Kasumi-1 (cell line): ENCODE measurements at places on chromosomes 16 and 17.
A peak's percentile ranks its signal among the peaks of the same experiment; 100 is the strongest.

GRCh38 chr16:85678821-85679220 lies 9.9 kb downstream of the GINS2 start:
- DNase-seq = no peak

- DNase-seq = no peak
Measured at GRCh38 chr17:13776027-13776551, 174.4 kb upstream of the HS3ST3A1 start.

- peak; percentile 29 for DNase-seq
Measured at GRCh38 chr17:50863221-50863843, 2.8 kb downstream of the TOB1 start.

DNA sequence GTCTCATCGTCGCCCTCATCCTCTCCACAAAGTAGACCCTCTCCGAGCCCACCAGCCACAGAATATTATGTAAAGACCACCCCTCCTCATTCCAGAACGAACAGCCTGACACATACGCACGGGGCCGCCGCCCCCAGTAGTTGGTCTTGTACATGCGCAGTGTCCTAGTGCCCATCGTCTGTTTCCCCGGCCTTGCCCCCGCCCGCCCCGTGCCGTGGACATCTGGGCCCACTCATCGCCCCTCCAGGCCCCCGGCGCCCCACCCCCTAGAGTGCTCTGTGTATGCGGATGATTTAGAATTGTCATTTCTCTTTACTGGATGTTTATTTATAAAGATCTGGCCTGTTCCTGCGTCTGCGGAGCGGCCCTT lies 475 bp upstream of the AMDHD2 start:
- DNase-seq = no peak

DNA sequence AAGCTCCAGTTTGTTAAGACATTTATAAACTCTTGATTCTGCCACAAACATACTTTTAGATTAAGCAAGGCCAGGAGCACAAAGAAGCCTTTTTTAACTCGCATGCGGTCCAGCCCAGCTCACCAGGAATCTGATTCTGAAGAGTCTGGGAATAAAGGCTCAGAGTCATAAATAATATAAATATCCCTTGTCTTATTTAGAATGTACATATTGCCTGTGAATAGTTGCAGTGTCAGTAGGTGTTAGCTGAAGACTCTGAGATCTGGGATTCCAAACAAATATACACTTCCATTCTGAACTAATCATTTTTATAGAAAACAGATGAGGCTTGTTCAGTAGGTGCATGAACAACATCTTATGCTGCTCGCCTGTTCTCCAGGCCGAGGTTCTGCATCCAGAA lies 59.1 kb upstream of the ELAC2 start:
- no peak for DNase-seq

GRCh38 chr16:64745258-64745930 lies 376.5 kb downstream of the CDH11 start:
- no peak for DNase-seq

DNA sequence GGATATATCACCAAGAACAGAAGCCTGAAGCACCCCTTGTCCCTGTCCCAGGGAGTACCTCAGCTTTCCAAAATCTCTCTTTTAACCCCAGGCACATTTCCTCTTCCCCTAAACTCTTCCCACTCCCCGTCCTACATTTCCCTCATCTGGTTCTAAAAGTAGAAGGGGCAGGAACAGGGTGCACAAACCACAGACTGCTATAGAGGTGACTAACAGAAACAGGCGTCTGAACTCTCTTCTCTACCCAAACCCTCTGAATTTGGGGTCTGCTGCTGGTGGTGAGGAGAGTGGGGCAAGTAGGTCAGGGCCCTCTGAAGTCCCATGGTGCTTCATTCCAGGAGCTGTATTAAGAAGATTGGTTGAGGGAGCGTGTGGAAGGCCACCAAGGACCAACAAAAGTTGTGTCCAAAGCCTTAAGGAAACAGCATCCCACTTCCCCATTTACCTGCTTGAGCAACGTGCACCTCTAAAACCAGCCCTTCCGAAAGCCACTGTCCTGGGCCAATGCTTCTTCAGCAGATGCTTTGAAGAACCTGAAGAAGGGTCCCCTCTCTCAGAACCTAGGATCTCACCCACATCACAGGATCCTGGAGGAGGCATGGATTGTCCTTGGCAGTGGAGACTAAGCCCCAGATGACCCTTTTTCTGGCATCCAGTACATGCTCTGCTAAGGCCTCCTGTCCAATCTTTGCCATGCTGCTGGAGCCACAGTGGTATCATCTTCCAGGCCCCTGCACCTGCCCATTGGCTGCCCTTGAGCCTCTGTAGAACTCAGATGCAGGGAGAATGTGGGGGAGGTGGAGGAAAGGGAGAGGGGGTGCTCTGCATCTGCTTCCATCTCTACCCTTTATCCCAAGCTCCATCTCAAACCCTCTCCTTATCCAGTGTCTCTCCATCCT lies 5.7 kb upstream of the NR1D1 start:
- DNase-seq = no peak

DNA sequence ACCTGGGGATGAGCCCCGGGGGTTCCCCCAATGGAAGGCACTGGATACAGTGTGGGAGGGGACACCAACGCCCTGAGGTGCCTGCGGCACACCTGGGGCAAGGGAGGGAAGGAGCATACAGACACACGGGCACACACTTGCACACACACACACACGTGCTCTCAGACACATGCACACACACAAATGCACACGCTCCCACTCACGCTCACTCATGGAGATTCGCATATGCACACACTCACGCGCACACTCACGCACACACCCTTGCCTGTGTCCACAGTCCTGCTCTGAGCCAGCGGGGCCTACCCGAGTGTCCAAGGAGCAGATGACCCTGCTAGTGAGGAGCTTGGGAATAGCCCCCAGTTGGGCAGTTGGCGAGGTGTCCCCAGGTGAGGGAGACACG lies 16.7 kb upstream of the PVALEF start:
- DNase-seq = no peak

DNA sequence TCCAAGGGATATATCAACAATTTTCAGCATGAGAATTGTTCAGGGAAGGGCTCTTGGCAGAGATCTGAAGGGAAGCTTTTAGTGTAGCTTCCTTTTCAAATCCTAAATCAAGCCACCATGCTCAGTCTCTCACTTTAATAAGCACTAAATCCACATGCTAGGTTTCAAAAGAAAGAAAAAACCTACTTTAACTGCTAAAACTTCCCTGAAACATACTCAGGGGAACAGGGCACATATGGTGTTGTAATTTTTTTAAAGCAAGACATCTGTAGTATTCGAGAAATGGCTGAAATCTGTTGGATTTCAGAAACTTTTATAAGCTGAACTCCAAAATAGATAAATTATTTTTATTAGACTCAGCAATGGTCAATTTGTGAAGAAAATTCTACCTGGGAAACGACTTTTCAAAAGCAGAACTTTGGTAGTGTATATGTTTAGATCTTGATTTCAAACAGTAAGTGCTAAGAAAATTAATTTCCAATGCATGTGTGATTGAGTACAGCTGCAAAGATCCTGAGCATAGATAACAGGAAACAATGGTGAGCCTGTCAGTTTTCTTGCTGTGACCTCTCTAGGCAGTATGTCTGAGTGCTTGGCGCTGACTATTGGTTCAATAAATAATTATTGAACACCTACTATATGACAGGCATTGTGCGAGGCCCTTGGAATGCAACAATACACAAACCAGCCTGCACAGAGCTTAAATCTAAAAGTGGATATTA lies 804.5 kb upstream of the SOX9 start:
- DNase-seq = no peak

DNA sequence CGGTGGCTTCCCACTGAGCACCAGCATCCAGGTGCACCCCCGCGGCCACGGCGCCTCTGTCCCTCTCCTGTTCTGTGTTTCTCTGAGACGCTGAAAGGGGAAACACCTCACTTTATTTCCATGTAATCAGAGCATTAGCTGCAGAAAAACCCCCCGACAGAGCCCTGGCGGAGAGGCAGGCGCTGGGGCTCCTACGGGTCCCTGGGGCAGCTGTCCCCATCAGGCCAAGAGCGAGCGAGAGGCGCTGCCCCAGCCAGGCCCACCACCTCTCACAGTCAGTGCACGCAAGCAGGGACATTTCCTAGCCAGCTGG lies 27.1 kb upstream of the CHMP6 start:
- no peak for DNase-seq

GRCh38 chr17:20172376-20172775 lies 163.2 kb downstream of the SPECC1 start:
- no peak for DNase-seq

GRCh38 chr16:47590472-47590871 lies 129.3 kb downstream of the PHKB start:
- no peak for DNase-seq

GRCh38 chr17:21246698-21247097 lies 6.5 kb downstream of the NATD1 start:
- DNase-seq = no peak

DNA sequence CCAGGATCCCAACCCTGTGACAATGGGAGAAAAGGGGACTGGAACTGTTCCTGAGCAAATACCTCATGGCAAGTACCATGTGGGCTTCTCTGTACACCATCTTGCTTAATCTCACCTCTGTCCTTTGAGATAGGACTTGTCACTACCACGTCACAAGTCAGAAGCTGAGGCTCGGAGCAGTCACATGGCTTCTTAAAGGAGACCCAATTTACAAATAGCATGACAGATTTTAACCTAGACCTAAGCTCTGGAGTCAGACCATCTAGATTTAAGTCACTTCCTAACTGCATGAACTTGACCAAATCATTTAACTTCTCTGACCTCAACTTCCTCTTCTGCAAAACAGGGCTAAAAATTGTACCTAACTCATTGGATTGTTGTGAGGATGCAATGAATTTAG lies 36.0 kb upstream of the CCL1 start:
- DNase-seq = peak; percentile 38

DNA sequence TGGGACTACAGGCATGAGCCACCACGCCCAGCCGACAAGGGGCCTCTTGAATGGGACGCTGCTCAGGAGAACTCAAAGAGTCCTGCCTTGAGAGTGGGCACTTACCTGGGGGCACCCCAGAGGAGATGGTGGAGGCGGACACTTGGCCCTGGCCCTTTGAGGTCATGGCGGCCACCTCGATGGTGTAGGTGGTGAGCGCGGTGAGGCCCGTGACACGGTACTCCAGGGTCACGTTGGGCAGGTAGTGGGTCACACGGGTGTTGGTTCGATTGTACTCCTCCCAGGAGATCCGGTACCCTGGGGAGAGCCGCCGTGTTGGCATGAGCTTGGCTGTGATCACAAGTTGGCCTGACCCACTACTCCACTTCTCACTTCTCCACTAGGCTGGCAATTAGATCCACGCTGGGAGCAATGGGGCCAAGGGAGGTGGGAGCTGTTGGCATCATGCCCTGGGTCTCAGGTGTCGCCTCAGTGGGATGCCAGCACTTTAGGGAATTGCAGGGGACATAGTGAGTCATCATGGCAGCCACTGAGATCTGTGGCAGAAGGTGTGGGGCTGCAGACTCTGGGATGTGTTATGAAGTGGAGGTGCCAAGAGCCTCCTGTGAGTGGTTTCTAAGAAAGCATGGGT lies 89.2 kb upstream of the CDC42EP4 start:
- DNase-seq = no peak

GRCh38 chr17:79702034-79702433 lies 28.7 kb upstream of the ENPP7 start:
- no peak for DNase-seq

- DNase-seq = no peak
Measured at GRCh38 chr16:51271156-51271701, 120.2 kb upstream of the SALL1 start.

GRCh38 chr16:49327466-49327865 lies 45.8 kb upstream of the CBLN1 start:
- no peak for DNase-seq

- DNase-seq = no peak
Measured at GRCh38 chr17:32723310-32723955, 153.5 kb downstream of the MYO1D start.

DNA sequence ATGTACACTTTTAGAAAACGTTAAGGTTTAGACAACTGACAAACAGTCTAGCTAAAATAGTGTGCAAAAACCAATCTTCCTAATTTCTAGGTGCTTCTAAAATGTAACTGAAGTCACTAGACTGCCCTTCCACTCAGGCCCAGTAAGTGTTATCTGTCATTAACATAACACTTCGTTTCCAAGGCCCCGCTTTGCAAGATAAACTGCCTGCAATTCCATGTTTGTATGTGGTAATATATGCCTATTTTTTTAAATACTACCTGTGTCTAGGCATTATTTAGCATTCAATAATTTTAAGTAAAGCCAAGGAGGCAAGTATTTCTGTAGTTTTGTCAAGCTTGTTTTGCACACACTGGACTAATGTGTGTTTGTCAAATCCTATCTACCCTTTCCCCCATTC lies 3.2 kb downstream of the USP32 start:
- DNase-seq = no peak

- DNase-seq = no peak
Measured at GRCh38 chr17:61063528-61063927, 336.1 kb upstream of the TBX2 start.

GRCh38 chr17:7497228-7497627 lies 13.1 kb downstream of the POLR2A start:
- no peak for DNase-seq

- DNase-seq = no peak
Measured at GRCh38 chr17:73465130-73465952, 153.5 kb upstream of the CDC42EP4 start.

- no peak for DNase-seq
Measured at GRCh38 chr17:48904428-48904827, 3.8 kb upstream of the UBE2Z start.

GRCh38 chr16:13956635-13957196 lies 36.8 kb downstream of the ERCC4 start:
- no peak for DNase-seq

DNA sequence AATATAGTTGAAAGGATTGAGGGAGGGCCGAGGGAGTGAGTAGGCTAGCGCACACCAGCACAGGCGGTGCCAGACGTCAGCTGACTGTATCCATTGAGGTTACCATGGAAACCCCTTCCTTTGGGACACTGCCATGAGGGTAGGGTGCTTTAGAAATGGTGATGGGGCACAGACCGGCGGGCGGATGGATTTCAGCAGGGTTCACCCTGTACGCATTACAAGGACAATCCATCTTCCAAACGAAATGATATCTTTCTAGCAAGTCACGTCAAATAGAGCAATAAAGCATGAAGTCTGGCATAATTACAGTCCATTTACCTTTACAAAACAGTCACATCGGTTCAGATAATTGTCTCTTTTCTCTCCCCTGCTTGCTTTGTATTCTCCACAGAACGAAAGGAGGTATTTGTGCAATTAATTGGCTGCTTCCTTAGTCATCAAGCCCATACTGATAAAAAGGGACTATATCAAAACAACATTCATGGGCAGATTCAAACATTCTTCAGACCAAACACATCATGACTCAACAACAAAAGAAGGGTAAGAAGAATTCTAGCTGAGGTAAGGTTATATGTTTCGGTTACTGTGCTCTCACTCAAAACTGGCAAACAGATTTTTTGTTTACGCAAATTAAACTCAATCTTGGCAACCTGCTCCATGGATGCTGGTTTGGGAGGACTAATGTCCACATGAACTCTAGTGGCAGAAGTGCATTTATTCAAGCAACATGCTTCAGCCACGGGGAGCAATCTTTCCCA lies 140.6 kb downstream of the CDK5R1 start:
- no peak for DNase-seq

GRCh38 chr17:76561799-76562268 lies 22.0 kb downstream of the PRCD start:
- DNase-seq = no peak
